NCI-H1417 (cell line): ENCODE measurements at places on chromosomes 2 and 18.

- peak; percentile 58 for DNase-seq
These were observed 77.2 kb upstream of the NDUFV2 start for GRCh38 chr18:9025091-9025838.

DNA sequence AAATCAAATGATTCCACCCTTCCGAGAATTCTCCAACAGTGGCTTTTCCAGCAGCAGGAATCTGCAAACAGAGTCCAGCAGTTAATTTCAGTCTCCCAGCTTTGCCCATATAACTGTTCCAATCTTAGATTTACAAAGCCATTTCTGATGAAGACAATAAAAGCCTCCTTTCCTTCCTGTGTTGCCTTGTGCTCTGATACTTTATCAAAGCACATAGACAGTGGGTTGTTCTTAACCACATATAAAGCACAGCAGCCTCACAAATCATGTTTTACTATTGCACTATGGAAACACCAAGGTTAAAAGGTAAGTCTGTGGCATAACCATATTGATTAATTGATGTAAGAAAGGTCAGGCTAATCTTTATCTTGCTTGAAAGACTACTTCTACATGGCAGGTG, 89.8 kb upstream of the MMADHC start:
- DNase-seq = no peak

GRCh38 chr18:63936932-63937393, 12.1 kb upstream of the HMSD start:
- DNase-seq = no peak

GRCh38 chr2:144595279-144595678, 75.4 kb upstream of the ZEB2 start:
- no peak for DNase-seq

DNA sequence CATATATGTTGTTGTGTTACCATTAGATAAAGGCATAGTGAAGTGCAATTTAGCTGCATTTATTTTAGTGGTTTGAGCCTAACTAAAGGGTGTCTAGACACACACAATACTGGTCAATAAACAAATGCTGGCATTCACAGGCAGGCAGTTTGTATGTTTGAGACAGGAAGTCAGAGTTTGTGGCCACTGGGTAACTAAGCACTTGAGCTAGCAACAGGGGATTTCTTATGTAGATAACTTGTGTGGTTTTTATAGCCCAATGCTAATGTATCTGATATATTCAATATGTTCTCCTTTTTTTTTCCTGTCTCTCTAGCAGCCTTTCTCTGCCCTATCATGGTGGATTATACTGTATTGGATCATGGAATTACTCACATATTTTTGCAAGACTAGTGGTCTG, 38.1 kb downstream of the LRRTM4 start:
- DNase-seq = peak; percentile 35

- no peak for DNase-seq
These were observed 363.6 kb upstream of the HS6ST1 start for GRCh38 chr2:128682266-128682665.

- no peak for DNase-seq
These were observed 20.5 kb downstream of the USP40 start for GRCh38 chr2:233546101-233546500.

DNA sequence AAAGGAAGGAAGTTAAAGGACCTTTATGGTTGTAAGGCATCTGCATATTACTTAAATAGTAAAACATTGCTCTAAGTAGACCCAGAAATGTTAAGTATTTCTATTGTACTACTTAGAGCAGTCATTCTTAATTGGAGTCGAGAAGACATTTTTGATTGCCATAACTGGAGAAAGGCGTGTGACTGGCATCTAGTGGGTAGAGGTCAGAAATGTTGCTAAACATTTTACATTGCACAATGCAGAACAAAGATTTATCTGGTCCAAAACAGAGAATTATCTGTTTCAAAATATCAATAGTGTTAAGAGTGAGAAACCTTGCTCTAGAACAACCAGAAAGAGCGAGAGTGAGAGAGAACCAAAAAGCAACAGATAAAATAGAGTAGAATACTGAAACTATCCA, 23.3 kb upstream of the ROCK1 start:
- DNase-seq = no peak

DNA sequence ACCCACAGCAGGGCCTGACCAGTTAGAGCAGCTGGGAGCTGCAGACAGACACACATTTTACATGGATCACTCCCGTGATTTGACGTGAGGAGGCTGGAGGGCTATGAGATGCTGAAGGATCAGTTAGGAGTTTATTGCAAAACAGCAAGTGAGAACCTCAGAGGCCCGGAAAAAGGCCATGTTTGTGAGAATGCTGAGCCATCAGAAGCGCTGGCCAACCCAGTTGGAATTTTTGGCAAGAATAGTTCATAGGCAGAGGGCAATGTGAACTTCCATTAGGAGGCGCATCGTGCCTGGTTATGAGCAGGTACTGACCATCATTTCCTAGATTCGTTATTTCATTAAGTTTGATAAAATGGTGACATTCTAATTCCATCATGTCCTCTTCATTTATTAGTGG, 23.3 kb upstream of the LMAN1 start:
- DNase-seq = no peak
